ENCODE measurements at places on chromosomes 4 and X.

DNA sequence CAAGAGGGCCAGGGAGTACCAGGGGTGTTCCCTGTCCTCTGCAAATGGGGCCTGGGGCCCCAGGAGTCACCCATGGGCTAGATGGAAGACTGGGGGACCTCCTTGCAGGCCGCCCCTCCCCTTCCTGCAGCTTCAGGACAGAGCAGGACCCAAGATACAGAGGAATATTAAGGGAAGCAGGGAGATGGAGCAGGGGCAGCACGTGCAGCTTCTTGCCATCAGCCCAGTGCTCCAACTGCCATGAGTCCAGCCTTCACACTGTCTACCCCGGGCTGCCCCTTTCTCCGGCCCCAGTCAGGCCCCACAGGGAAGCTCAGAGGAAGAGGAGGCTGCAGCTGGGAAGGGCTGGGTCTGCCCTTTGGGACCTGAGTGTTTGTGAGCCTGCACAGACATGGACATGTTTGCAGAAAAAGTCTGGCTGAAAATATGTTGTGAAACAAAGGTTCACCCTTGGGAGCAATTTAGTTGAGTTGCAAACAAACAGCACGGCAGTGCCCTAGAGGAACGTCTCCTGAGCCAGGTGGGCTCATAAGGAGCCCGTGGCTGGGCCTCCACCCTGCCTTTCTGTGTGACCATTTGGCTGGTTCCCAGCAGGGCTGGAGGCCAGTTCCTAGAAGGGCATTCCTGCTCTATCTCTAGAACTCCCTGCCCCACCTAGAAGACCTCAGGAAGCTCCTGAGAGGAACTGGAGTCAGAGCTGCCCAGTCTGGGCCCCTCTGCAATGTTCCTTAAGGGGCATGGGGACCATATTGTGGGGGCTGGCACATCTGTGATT lies 8.9 kb downstream of the FATE1 start:
- peak; percentile 6 for DNase-seq

- DNase-seq, result no peak
Measured at GRCh38 chr4:61950625-61951024, 750.5 kb downstream of the ADGRL3 start.

- no peak for DNase-seq
Measured at GRCh38 chr4:7384003-7384928, 50.5 kb downstream of the PSAPL1 start.

DNA sequence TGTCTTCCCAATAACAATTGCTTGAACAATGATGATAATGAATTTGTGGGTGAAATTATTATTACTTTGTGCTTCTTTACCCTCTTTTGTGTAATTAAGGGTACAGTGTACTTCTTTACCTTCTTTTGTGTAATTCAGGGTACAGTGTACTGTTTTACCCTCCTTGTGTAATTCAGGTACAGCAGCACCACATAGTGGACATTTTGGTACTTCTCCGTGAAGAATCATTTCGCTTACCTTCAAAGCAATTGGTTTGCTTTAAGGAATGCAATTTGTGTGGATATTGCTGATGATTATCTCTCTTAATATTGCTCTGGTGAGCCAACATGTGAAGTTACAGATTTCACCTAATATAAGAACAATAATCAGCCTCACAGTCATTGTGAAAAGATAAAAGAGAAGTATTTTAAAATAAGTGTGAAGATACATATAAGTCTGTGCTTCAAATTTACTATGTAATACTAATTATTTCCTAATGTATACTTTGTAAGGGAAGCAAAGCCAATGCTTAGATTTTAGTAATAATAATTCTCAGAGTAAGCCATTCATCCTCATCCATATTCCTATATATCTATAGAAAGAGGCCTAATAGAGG lies 27.2 kb upstream of the SEC24B start:
- peak; percentile 34 for DNase-seq

DNA sequence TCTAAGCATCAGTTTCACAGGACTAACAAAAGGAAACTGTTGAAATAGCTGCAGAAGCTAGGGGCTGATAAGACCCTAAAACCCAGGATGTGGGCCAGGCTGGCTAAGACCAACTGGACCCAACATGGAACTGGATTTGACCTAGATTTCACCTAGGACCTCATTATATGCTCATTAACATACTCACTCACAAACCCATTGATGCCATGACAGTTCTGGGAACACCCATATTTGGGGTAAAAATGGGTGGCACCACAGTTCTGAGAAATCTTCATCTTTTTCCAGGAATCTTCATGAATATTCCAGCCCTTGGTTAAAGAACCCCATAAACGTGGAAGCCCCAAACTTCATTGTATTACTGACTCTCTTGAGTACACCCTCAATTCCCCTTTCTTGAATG lies 41.1 kb downstream of the HSD17B13 start:
- DNase-seq, result no peak

DNA sequence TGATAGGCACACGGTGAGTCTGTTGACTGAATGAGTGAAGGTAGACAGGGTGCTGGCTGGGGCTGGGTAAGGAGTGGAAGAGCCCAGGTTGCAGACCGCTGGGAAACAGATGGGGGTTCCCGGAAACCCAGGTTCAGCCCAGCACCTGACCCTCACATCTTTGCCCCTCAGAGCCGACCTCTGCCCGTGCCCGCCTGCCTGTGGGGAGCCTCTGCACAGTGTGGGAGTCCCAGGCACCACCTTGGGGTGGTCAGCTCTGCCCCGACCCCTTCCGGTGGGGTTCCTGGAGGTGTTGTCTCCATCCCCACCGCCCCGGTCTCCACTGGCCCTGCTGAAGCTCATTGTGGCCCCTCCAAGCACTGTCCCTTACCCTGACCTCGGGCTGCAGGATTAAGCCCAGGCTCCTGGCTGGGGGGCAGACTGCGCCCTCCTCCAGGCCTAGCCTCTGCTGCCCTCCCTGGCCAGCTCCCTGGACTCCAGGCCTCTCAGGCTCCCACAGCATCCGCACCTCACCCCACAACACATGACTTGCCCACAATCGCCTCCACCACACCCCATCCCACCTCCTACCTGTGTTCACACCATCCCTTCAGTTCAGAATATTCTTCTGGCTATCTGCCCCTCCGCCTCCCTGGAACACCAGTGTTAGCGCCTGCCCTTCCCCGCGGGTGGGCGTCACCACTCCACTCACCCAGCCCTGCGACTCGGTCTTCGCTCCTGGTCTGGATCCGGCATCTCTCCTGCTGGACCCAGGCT lies 21.4 kb downstream of the HMX1 start:
- DNase-seq, result no peak

GRCh38 chrX:12679522-12679921 lies 111.7 kb upstream of the PRPS2 start:
- DNase-seq, result no peak

DNA sequence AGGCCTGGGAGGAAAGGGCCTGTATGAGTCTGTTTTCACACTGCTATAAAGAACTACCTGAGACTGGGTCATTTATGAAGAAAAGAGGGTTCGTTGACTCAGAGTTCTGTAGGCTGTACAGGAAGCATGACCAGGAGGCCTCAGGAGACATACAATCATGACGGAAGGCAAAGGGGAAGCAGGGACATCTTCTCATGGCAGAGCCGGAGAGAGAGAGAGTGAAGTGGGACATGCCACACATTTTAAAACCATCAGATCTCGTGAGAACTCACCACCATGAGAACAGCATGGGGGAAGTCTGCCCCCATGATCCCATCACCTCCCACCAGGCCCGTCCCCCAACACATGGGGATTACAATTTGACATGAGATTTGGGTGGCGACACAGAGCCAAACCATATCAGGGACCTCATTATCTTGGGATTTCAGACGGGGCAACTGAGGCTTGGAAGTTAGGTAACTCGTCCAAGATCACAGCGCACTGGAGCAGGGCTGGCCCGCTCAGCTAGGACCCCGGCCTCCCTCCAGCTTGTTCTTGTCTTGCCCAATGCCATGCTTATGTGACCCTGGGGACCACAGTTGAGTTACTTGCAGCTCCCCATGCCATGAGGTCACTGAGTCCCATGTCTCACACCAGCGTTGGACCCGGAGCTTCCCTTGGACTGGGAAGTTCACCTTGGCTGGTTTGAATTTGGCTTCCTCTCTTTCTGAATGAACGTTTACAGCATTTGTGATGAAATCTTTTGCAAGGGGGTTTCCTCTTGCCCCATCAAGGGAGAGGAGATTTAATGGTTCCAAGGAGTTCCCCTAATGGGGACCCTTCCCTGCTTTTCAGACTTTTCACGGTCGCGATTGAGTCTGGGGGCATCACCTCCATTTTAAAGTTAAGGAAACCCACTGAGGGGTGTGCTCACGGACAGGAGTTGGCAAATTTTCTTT lies 18.1 kb downstream of the HTRA3 start:
- DNase-seq, result no peak

DNA sequence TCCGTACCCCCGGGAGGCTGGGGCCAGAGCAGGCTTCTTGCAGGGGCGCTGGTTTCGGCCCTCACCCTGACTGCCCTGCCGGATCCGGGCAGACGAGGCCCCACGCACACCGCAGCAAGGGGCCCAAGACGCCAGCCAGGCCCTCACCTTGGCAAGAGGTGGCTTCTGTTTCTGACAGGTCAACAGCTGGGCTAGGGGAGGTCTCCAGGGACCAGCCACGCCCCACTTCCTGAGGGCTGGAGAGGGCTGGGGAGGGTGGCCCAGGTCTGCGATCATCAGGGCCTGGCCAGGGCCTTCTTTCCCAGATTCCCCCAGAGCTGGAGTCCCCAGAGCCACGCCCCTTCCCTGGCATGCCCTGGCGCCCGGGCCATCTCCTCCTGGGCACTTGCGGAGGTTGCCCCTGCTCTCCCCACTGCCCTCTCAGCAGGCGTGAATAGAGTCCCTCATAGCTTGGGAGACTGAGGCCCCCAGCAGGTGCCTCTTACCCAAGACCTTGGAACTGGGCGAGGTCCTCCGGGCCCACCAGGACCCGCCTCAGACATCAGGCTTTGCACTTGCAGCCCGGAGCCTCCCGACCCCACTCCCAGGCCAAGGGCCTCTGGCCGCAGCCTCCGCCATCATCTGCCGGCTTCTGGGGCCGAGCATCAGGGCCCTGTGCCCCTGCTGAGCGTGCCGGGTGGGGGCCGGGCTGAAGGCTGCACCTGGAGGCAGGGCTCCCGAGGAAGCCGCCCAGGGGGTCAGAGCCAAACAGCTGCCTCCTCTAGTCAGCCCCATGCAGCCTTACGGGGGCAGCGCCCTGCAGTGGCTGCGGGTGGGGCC lies 6.3 kb upstream of the FGFR3 start:
- no peak for DNase-seq

DNA sequence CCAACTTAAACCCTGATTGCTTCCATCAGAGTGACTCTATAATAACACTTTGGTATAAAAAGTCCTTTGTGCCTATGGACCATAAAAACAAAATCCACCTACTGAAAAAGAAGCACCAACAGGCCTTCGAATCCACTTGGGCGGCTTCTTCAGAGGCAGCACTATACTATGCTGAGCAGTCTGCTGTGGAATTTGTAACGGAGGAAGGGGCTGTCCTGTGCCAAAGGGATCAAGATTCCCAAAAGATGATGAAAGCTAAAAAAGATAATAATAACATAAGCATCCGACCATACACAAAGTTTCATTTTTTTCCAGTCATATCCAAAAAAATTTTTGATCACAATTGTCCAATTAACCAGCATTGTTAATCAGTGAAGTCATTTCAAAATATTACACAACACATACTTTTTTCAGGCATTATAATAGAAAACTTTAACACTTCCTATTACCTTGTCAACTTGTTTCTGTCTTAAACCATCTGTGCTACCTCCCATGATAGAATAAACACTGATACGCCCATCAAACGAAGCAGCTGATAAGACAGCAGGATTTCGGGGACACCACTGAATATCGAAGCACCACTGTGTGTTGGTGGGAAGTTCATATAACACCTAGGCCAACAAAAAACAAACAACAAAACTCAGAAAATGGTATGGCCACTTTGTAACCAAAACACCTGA lies 24.1 kb downstream of the SEC31A start:
- no peak for DNase-seq

DNA sequence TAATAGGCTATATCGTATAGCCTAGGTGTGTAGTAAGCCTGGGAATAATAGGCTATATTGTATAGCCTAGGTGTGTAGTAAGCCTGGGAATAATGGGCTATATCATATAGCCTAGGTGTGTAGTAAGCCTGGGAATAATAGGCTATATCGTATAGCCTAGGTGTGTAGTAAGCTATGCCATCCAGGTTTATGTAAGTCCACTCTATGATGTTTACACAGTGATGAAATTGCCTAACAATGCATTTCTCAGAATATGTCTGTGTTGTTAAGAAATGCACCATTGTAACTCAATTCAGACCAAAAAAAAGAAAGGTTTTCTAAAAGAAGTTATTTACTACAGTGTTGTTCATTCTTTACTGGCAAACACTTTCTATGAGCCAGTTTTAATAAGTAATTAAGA lies 1387.2 kb downstream of the STIM2 start:
- no peak for DNase-seq

- no peak for DNase-seq
Measured at GRCh38 chr4:88628746-88629145, 36.5 kb downstream of the HERC3 start.

GRCh38 chrX:119155416-119156035 lies 27.9 kb upstream of the KIAA1210 start:
- DNase-seq, result no peak

DNA sequence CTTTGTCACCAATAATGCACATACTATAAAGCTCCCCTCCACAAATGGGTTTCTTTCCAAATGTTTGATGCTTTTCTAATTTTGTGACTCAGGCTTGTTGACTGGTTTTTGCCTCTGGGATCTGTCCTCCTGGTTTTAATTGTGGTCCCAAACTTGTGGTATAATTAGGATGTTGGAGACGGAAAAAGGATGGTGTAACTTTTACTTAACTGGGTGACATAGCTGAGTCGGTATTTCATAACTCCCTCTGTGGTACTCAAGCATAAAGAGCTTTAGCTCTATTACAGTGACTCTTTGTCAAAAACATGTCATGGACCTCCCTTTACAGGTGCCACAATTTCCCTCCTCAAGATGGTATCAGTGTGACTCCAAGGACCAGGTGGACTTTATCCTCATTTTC lies 119.7 kb upstream of the RBPJ start:
- no peak for DNase-seq

- no peak for DNase-seq
Measured at GRCh38 chrX:1609311-1609710, 5.5 kb upstream of the ASMT start.

DNA sequence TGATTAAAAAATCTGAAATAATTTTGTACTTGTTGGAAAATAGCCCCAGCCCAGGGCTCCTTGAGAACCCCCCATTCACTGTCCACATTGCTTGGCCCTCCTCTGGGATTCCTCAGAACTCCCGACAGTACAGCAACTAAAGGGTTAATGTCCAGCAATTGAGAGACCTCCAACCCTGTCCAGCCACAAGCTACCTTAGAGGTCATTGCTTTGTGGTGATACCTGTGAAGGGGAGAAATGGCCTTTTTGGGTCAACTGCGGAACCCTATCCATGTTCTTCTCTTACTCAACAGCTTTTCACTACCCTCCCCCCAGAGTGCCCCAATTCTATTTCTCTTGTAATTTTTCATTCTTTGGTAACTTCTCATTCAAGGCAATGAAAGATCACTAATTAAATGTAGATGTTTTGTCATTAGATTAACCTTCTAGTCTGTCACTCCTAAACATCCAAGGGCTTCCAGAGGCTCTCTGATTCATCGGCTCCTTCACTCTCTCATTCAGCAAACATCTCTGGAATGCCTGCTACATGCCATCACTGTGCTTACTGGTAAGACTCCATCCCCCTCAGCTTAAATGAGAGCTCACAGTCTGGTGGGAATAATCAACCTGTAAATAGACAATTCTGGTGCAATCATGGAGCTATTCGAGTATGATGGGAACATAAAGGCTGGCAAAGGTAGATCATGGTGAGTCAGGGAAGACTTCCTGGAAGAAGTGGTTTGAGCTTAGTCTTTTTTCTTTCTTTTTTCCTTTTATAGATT lies 241.4 kb upstream of the PGRMC2 start:
- DNase-seq, result no peak
